ENCODE measurements at places on chromosomes 1 and 21.

- no peak for DNase-seq
Measured at GRCh38 chr1:43904660-43905551, 28.7 kb upstream of the ARTN start.

- DNase-seq = no peak
Measured at GRCh38 chr1:56216218-56216617, 363.1 kb downstream of the PLPP3 start.

GRCh38 chr1:38527373-38527966 lies 332.1 kb downstream of the RRAGC start:
- DNase-seq = peak; percentile 14

DNA sequence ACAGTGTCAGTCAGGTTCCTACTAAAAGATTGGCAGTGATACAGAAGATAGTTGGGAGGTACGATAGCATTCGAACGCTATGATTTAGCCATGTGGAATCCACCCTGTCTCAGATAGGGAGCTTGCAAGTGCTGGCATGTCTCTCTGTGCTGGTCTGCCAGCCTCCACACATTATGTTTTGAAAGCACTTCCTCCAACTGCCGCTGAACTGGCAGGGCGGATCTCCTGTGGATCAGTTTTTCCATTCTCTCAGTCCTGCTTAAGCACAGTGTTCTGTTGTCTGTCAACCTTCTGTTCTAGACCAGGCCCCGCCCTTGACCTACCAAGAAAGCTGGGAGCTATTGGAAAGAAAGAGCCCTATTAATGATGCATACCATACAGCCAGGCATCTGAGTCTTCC lies 65.5 kb upstream of the PALMD start:
- no peak for DNase-seq

DNA sequence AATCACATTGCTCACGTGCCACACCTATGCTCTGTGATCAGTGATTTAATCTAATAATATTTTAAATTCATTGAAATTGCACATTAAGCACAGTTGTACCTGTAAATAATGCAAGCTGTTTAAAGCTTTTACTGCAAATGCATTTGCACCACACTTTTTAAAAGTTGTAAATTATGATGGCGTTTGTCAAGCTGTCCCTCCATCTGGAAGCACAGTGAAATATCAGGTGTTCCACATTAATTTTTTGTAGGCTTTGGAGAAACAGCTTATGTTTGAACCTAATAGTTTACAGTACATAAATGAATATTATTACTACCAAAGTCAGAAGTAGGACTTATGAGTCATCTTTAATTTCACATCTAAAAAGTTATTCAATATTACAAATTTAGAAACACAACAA lies 3.0 kb upstream of the DPYD start:
- no peak for DNase-seq

- DNase-seq = no peak
Measured at GRCh38 chr1:9115351-9116205, 13.3 kb downstream of the GPR157 start.

GRCh38 chr1:72851597-72851996 lies 569.3 kb upstream of the NEGR1 start:
- no peak for DNase-seq
